ENCODE measurements at places on chromosomes 3 and 15.

- DNase-seq, result no peak
Observed at GRCh38 chr15:25498835-25499234, 60.0 kb upstream of the UBE3A start.

DNA sequence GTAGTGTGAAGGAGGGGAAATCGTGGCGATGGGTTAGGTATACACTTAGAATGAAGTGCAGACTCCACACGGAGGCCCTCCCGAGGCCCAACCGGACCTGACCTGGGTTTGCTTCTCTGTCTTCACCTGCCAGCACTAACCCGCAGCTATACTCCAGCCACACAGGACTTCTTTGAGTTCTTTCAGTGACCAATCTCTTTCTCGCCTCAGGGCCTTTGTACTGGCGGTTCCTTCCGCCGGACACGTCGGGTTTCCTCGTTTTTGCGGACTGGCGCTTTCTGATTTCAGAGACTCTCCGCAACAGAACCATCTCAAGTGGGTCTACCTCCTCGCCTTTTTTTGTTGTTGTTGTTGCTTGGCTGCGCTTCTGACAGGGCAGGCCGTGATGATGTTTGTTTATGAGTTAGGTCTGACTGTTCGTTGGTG is at the start of gene NEIL1:
Gene NEIL1 (plus strand): TSS at position 244 of the 426 bp plus-strand sequence. CDS start 1,867 bp downstream, outside the sequence.
- no peak for DNase-seq

GRCh38 chr3:167450675-167451074 is 23.2 kb downstream of the SERPINI2 start:
- DNase-seq, result no peak

GRCh38 chr3:115632026-115632425 is 8.7 kb downstream of the GAP43 start:
- DNase-seq, result no peak

DNA sequence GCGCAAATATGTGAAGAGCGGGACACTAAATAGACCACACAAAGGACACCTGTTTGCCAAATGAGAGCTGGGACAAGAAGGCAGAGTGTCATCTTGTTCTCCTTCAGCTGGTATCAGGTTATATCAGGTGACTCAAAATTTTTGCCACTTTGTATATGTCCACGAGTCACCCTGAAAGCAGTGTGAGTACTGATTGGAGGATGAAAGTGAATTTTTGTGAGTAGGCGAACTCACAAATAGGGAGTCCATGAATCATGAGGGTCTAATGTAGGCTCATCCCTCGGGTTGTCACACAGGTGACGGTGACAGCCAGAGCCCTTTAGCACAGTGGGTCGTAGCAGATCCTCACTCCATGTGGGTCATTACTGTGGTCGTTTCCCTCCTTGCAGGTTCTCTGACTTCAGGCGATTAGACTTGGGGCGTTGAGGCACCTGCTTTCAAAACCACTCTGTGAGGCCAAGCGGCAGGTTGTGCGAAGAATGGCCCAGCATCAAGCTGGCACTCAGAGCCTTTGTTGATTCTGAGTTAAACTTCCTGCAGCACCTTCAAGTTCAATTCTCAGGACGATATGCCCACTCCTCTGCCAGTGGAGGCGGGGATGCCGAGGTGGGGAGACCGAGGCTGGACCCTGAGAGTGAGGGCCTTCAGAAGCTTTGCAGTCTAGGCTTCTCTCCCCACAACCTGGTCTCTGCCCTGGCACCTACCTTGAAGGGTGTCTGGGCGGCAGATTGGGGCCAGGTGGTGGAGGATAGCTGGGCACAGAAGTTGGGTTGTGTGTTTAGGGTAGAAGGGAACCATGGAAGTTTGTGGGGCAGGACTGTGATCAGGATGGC is 173.8 kb downstream of the SMAD6 start:
- no peak for DNase-seq

DNA sequence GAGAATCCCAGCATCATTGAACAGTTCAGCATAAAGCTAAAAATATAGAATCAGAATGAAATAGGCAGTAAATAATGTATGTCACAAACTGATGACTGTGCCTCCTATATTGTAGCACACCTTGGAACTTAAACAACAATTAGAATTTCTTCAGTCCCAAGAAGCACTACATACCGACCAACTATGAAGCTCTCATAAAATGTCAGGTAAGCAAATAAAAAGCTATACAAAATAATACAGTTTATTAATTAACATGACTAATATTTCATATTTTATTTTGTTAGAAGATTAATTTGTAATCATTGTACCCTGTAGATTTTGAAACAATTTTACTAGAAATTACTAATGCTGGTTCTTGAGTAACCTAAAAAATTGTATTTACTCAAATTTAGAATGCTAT is 85.1 kb upstream of the GK5 start:
- no peak for DNase-seq

DNA sequence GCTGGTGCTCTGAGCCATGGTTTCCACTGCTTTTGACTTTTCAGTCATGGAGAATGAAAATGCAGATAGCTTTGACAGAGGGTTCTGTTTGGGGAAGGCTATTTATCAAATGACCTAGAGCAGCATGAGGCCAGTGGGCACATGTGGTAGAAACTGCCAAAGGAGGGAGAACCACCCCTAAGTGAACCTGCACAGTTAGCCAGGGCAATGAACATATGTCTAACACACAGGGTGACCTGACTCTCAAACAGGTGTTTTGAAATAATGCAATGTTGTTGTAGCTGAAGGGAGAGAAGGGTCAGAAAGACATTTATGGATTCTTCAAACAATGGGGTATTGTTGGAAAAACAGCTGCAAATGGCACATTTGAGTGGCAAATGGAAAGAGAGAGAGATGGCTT is 174.4 kb upstream of the FAM3D start:
- DNase-seq, result no peak

DNA sequence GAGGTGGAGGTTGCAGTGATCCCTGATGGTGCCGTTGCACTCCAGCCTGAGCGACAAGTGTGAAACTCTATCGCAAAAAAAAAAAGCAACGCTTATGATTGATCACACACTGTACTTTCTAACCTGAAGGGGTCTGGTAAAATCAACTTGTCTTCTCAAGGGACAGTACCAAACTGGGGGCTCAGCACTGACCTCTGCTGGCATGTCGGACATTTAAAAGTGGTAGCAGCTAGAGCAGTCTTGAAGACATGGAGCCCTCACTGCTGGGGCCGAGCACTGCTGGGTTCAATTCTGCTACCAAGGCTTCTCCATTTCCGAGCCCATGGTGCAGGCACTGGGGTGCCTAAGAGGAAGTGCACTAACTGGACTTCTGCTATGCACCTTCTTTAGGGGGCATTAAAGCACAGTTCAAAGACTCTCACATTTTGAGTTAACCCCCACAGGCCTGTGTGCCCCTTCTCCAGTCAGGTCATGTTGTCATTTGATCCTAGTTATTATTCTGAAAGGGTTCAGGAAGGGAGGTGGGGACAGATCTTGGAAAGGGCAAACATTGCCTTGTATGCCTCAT is 26.4 kb upstream of the LAMP3 start:
- no peak for DNase-seq

GRCh38 chr3:141447383-141447782 is 39.4 kb upstream of the RASA2 start:
- no peak for DNase-seq

DNA sequence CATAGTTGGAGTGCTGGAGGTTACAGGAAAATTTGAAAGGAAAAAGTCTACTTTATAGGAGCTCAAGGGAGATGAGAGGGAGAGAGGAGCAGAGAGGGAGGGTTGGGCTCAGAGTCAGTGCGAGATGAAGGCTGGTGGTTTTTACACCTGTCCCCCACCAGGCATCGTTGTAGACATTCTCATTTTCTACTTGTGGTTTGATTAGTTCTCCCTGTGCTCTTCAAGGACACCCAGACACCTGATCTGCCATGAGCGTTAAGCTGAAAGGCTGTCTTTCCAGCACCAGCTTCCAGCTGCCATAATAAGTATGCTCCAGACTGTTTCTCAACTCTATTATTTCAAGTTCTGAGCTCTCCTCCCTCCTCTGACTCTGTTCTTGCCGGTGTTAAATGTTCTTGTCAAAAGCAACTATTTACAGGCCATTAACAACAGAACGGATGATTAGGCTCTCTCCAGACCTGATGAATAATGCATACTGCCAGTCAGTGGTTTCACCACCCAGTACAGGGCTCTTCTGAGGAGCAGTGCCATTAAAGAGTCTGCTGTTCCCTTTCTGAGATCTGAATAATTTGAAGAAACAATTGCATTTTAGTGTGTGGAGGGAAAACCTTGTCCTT is 514.6 kb upstream of the MCTP2 start:
- no peak for DNase-seq

GRCh38 chr3:127685708-127686511 is 13.2 kb downstream of the ABTB1 start:
- DNase-seq, result no peak

GRCh38 chr15:66766282-66767230 is 64.5 kb downstream of the SMAD6 start:
- no peak for DNase-seq

GRCh38 chr3:66370179-66370578 is 130.6 kb downstream of the LRIG1 start:
- DNase-seq, result no peak

- no peak for DNase-seq
Observed at GRCh38 chr3:194715022-194715800, 29.5 kb downstream of the FAM43A start.

- DNase-seq, result no peak
Observed at GRCh38 chr3:4741404-4742307, 237.6 kb upstream of the BHLHE40 start.

- no peak for DNase-seq
Observed at GRCh38 chr15:68637767-68638404, 59.1 kb downstream of the CORO2B start.

DNA sequence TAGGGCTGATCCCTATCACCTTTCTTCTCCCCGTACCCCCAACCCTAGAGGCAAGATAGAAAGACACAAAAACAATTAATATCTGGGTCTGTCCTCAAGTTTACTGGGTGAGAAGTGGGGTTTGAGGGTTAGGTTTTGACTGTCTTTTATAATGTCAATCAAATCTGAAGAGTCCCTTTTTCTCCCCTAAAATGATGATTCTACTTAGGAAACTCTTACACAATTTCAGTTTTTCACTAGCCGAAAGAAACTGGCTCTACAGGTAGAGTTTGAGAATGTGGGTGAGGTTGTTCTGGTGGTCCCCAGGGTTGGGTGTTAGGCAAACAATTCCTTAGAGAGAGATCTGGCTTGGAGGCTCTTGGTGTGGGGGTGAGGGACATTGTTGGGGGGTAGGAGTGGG is 189.9 kb downstream of the TCF12 start:
- no peak for DNase-seq

DNA sequence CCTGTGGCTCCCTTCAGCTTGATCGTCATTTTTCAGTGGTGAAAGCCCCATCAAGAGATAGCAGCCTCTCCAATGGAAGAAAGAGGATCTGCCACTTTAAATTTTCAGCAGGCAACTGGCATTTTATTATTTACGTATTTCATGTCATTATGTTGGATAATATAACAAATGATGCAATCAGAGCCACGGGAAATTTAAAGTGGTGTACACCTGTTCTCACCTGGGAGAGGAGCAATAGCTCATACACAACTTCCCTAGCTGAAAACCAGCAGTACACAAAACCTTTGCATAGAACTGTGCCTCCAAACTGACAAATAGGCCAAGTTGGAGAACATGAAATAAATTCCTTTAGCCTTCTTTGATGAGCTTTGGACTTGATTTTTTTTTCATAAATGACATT is 136.9 kb downstream of the SATB1 start:
- DNase-seq, result no peak

- no peak for DNase-seq
Observed at GRCh38 chr3:25821746-25822573, 32.1 kb downstream of the OXSM start.

DNA sequence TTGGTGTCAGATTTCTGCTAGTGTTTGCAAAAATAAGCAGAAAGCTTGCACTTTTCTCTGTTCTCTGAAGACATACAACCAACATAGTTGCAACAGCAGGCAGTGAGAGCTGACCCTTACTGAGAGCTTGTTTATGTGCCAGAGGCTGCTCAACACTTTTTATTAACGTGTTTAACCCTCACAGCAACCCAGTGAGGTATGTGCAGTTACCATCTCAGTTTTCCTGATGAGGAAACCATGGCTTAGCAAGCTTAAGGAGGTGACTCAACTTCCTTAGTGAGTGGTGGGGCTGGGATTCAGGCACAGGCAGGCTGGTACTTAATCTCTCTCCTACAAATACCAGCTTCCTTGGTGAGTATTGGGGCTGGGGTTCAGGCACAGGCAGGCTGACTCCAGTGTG is 158.1 kb upstream of the CTDSPL start:
- no peak for DNase-seq

DNA sequence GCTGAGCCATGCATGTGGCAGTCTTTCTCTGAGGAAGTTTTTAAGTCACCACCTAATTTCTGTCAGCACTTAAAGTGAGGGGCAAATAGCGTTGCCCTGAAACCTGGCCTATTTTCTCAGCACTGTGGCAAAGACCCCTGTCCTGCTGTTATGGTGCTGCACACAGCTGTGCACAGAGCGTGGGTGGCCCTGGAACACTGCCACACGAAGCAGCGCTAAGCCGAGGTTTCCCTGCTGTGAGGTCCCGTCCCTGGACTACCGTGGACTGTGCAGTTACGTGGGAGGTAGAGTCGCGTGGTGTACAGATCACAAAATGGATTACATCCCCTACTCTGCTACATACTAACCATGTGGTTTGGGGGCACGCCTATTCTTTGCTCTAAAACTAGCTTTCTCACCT is 101.6 kb upstream of the NR2E3 start:
- no peak for DNase-seq

DNA sequence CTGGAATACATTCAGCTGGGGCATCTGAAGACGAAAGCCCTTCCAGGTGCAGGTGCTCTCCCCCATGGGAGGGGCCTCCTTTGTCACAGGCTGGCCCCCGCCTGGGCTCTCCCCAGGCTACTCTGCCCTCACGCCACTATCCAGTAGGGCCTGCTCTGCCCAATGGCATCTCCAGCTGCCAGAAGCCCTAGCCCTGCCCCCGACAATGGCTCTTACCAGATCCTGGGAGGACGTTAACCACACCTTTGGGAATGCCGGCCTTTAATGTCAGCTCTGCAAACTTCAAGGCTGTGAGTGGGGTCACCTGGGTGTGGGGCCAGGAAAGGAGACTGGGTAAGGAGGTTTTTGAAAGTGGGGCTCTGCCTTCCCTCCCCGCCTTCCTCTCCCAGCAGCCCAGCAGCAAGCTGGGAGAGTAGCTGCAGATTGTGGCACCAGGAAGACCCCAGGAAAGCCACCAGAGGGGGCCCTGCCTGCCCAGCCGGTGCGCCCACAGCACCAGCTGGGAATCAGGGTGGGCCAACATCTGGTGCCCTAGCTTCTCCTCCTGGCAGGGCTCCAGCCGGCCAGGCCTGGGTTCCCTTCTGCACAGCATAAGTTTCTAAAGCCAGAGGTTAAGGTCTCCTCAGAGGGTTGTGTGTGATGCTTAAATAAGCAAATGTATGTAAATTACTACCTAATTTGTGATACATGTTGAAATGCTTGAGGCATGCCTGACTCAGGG is 40.4 kb upstream of the SLC41A3 start:
- DNase-seq, result no peak
